Astrocyte (in vitro differentiated cells and primary cell): ENCODE measurements at places on chromosomes 6 and 20. TPM values are rescaled to one million over a fixed set of nuclear protein-coding genes. Genes with fewer than 3 reads are reported as not detected.
A peak's percentile ranks its signal among the peaks of the same experiment; 100 is the strongest.

DNA sequence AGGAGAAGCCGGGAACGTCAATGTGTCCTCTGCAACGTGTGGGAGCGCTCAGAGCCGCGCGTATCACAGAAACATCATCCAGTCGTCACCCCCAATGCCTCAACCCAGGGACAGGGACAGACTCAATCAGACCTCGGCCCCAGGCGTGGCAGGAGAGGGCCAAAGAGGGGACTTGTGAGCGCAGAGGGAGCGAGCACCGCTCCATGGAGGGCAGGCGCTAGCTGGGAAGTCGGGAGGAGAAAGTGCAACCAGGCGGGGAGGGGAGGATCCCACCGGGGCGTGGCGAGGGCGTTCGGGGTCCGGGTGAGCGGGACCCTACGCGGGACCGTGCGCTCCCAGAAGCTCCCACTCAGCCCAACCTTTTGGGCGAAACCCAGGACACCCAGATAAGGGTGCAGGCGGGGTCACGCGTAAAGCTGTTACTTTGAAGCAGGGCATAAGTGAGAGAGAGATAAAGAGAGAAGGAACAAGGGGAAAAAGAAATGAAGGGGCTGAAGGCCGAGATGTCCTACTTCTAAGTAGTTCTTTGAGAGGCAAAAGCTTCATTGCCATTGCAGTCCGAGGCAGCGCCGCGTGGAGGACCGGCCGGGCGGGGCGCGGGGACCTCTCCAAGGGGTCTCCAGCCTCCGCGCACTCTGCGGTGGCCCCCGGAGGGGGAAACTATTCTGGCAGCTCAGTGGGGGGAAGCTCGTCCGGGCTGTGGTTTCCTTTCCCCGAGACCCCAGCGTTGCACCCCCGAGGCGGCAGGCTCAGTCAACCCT, 862 bp upstream of the SOBP start:
- DNase-seq: no peak

NOX3 gene
- 0.30 TPM in 1 of 2 replicates, not detected in the other for total RNA-seq

- no peak for DNase-seq
Measured at GRCh38 chr20:50401587-50402418, 108.4 kb upstream of the PTPN1 start.

TJAP1 gene
- total RNA-seq: 26.6 and 28.3 TPM in 2 replicates

- DNase-seq: no peak
Measured at GRCh38 chr20:42734660-42735368, 454.9 kb downstream of the PTPRT start.

DNA sequence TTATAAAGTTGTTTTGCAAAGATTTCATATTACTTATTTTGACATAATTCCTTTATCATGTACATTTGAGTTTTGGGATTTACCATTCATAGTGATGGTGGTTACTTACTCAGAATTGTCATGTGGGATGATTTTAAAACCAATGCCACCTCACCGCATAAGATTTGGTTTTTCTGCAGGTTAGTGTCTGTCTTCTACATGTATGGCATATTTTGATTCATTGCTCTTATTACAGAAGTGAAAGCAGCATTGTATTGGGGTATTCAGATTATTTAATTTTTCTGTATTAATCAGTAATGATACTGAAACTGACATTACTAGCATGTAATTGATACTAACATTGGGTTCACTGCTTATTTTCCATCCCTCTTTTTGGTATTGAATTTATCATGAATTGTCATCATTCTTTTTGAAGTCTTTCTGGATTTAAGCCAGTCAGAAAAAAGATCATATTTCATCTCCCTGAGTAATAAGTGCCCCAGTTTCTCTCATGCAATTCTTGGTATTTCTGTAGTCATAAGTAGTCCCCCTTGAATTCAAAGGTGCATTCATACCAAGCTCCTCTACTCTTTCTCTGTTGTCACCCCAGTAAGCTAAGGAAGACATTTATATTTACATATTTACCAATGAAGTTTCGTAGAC, 176.6 kb downstream of the BCKDHB start:
- no peak for DNase-seq

CCN6 gene
- total RNA-seq: not detected in 2 replicates

PTCHD4 gene
- 11.4 and 12.4 TPM in 2 replicates for total RNA-seq

PHACTR1 gene
- 8.5 and 10.0 TPM in 2 replicates for total RNA-seq

- DNase-seq: no peak
Measured at GRCh38 chr20:46785958-46786357, 76.5 kb downstream of the SLC2A10 start.

- no peak for DNase-seq
Measured at GRCh38 chr20:23132930-23133559, 46.9 kb upstream of the CD93 start.

GRCh38 chr20:33668466-33669155, 1.9 kb downstream of the ACTL10 start:
- DNase-seq: no peak

DNA sequence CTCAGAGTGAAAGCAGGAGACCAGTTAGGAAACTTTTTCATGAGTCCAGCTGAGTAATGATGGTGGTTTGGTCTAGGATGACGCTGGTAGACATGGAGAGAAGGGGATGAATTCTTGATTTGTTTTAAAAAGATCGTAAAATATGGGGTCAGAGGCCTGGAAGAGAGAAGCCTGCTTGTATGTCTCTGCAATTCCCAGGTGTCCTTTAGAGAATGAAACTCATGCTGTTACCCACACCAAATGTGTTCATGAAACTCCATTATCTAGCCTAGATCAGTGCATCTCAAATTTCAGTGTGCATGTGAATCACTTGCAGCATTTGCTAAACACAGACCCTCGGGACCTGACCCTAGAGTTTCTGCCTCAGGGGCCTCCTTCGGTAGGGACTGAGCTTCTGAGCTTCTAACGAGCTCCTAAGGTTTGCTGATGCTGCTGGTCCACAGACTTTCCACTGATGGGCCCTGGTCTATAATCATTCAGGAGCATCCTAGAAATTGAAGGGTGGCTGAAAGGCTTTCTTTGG, 302.0 kb upstream of the PLCB4 start:
- no peak for DNase-seq

DNA sequence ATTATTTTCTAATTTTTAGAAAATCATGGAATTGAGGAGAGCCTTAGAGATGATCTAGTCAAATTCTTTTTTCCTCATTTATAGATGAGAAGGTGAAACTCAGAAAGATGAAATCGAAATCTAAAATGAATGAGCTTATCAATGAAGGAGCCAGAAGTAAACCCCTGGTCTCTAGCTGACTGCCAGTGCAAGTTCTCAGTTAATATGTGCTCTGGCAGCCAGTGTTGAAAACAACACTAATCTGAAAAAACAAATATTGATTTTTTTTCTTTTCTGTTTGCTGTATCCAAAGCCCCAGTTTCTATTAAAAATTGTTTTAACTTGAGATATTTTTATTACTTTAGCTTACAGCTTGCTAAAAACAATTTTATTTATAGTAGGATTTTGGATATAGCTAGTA, 21.5 kb upstream of the PBOV1 start:
- no peak for DNase-seq

DEF6 gene
- 2.2 and 3.3 TPM in 2 replicates for total RNA-seq

GRCh38 chr6:115358616-115359015, 702.1 kb downstream of the FRK start:
- no peak for DNase-seq

DNA sequence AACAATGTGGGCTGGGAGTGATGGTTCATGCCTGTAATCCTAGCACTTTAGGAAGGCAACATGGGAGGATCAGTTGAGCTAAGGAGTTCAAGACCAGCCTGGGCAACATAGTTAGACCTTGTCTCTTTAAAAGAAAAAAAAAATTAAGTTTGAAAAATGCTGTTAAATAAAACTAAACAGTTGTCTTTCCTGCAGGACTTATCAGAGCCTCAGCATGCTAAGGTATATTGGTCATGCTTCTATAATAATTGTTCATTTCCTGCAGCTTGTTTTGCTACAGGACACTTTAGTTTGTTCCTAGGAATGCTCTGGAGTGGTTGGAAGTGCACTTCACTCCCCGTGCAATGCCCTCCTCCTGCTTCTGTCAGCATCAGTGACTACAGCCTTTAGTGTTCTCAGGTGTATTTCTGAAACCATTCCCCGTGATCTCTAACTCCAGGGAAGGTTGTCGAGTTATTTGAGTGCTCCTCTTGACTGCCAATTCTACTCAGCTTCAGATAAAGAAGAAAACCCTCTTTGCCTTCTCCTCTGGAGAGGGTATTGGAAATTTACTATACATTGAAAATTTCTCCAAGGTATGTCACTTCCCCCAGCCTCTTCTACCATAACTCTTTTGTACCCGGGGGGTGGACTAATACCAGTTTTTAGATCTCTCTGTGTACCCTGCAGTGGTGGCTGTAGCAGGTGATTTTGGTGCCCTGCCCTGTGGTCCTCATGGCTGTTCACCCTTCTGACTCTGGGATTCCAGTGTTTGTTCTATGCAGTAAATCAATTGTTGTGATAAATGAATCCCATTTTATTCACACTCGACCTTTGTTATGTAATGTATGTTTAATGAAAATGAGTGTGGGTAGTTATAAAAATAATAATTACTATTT, 33.8 kb downstream of the NHLRC1 start:
- DNase-seq: no peak

HEY2 gene
- 1.0 and 2.4 TPM in 2 replicates for total RNA-seq

GRCh38 chr6:11341867-11342266, 109.4 kb upstream of the NEDD9 start:
- DNase-seq: peak; percentile 41

GRCh38 chr20:59948212-59948611, 8.0 kb downstream of the FAM217B start:
- DNase-seq: no peak

GRCh38 chr6:2706558-2706957, 44.2 kb downstream of the MYLK4 start:
- DNase-seq: no peak

LHFPL5 gene
- not detected in 2 replicates for total RNA-seq

- DNase-seq: no peak
Measured at GRCh38 chr6:124968401-124968800, 6.2 kb downstream of the RNF217 start.

GRCh38 chr6:36269834-36270705, at the start of gene PNPLA1:
TSS of gene PNPLA1 (plus strand) at chr6:36270060. CDS start at chr6:36270460, 400 bp downstream.
- DNase-seq: no peak
